ENCODE measurements at places on chromosomes 5 and 9. TPM values are rescaled to one million over a fixed set of nuclear protein-coding genes. Genes with fewer than 3 reads are reported as not detected.

NMUR2 gene
- not detected for polyA plus RNA-seq

TMEFF1 gene
- not detected for polyA plus RNA-seq

THBS4 gene
- polyA plus RNA-seq: 0.36 TPM

ZER1 gene
- 33.7 TPM for polyA plus RNA-seq

RAB24 gene
- polyA plus RNA-seq: 42.9 TPM

ZFP2 gene
- polyA plus RNA-seq: 1.0 TPM

DOLK gene
- polyA plus RNA-seq: 8.5 TPM

NIPBL gene
- polyA plus RNA-seq: 20.2 TPM

SGCD gene
- polyA plus RNA-seq: not detected

ACOT12 gene
- polyA plus RNA-seq: not detected

DROSHA gene
- 14.7 TPM for polyA plus RNA-seq

SPATA31D4 gene
- not detected for polyA plus RNA-seq

PTGS1 gene
- polyA plus RNA-seq: 17.5 TPM

MRPS30 gene
- polyA plus RNA-seq: 76.0 TPM

ARHGEF37 gene
- polyA plus RNA-seq: 0.36 TPM

GABRA6 gene
- not detected for polyA plus RNA-seq

CCL27 gene
- not detected for polyA plus RNA-seq

ITK gene
- polyA plus RNA-seq: 5.6 TPM

SLC34A1 gene
- polyA plus RNA-seq: not detected

SLC23A1 gene
- polyA plus RNA-seq: not detected

TTLL11 gene
- polyA plus RNA-seq: 6.0 TPM

MSANTD3 gene
- polyA plus RNA-seq: 4.7 TPM

SAXO1 gene
- not detected for polyA plus RNA-seq

TMEM232 gene
- not detected for polyA plus RNA-seq

MIGA2 gene
- polyA plus RNA-seq: 11.4 TPM

RAI14 gene
- polyA plus RNA-seq: 1.2 TPM

FOXI1 gene
- polyA plus RNA-seq: not detected

KCNV2 gene
- polyA plus RNA-seq: not detected

STX17 gene
- polyA plus RNA-seq: 18.1 TPM

FAM153A gene
- polyA plus RNA-seq: not detected

ADAMTS6 gene
- polyA plus RNA-seq: 0.88 TPM

ANKRD31 gene
- 0.10 TPM for polyA plus RNA-seq

NEUROG1 gene
- polyA plus RNA-seq: not detected

DPH7 gene
- 38.3 TPM for polyA plus RNA-seq

TMC1 gene
- not detected for polyA plus RNA-seq

PCDHGB6 gene
- 0.39 TPM for polyA plus RNA-seq

NACC2 gene
- 0.78 TPM for polyA plus RNA-seq

ZFP37 gene
- 2.5 TPM for polyA plus RNA-seq

IL13 gene
- polyA plus RNA-seq: not detected

NUTM2G gene
- 0.19 TPM for polyA plus RNA-seq

PTCD2 gene
- polyA plus RNA-seq: 2.4 TPM

PRRT1B gene
- not detected for polyA plus RNA-seq

Data from IgD-negative memory B cell (primary cell).